ENCODE measurements at places on chromosomes 1 and 21.

DNA sequence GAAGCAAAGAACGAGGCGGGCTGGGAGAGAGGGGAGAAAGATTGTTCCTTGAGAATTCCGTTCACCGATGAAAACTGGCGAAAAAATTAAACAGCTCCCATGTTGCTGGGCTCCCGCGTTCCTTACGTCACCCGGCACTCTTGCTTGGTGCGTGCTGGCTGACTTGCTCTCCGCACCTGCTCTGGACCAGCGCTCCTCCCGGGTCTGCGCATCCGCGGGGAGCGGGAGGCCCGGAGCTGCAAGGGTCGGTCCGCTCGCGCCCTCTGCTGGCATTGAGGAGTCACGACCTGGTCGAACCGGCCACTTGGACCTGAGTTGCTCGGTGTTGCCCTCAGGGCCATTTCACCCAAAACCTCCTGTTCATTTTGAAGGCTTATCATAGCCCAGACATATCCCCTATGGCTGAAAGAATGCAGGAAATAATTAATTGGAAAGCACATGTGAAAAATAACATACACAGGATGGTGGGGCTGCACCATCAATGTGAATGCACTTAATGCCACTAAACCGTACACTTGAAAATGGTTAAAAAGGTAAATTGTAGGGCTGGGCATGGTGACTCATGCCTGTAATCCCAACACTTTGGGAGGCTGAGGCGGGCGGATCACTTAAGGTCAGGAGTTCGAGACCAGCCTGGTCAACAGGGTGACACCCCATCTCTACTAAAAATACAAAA, 98.9 kb upstream of the BACE2 start:
- peak; percentile 80 for DNase-seq

DNA sequence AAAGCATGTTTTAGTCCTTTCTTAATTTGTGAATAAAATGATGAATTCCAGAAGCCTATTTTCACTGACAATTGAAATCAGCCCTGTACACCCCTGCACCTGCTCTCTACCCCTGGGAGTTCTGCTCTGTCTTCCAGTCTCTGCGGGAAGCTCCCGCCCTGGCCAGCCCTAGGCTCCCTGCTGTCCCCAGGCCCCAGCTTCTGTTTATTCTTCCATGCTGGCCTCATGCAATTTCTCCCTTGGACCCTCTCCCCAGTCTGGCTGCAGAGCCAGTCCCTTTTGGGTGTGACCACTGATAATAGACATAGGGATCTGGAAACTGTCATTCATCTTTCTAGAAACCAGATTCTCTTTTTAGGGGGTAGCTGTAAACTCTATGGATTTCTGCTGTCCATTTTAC, 258.6 kb downstream of the GRIK3 start:
- DNase-seq = no peak

DNA sequence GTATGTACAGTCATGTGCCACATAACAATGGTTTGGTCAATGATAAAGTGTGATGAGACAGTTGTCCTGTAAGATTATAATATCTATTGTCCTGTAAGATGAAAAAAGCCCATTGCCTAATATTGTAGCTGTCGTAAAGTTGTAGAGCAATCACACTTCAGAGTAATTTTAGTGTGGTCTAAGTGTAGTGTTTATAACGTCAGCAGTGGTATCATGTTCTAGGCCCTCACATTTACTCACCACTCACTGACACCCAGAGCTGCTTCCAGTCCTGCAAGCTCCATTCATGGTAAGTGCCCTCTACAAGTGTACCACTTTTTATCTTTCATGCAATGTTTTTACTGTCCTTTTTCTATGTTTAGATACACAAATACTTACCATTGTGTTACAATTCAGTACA, 259.9 kb upstream of the RAB4A start:
- no peak for DNase-seq

GRCh38 chr1:76959556-76959955, 92.3 kb downstream of the ST6GALNAC5 start:
- DNase-seq = no peak

DNA sequence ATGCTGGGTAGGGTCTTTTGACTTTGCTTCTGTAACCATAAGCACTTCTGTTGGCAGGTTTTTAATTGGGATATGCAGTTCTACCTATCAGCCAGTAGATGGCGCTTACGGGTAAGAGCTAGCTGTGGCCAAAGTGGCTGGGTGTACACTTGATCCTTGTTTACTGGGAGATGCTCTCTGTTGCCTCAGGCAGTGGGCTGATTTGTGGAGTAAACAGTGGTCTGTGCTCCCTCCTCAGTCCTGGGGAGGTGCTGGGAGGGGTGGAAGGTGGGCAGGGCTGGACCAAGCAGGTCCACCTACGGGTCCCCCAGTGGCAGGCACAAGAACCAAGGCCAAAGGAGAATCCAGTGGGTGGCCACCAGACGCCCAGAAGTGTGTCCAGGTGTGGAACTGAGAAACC, 43.4 kb downstream of the RALGPS2 start:
- no peak for DNase-seq

GRCh38 chr1:90174246-90174645, 179.3 kb downstream of the ZNF326 start:
- no peak for DNase-seq

All from activated effector memory CD4-positive, alpha-beta T cell treated with anti-CD3 and anti-CD28 coated beads, Interleukin-2, amount 50 U/mL, for 16 hours (primary cell).